Esophagus squamous epithelium (tissue), 5 donors: ENCODE measurements at places on chromosomes 12 and 14.

GRCh38 chr14:91373591-91374254, 43.9 kb downstream of the CCDC88C start:
- no peak for DNase-seq

- no peak for DNase-seq
These were observed 8.1 kb downstream of the OSBPL8 start for GRCh38 chr12:76551482-76551888.

GRCh38 chr12:713281-713875, 39.0 kb upstream of the WNK1 start:
- DNase-seq = no peak

DNA sequence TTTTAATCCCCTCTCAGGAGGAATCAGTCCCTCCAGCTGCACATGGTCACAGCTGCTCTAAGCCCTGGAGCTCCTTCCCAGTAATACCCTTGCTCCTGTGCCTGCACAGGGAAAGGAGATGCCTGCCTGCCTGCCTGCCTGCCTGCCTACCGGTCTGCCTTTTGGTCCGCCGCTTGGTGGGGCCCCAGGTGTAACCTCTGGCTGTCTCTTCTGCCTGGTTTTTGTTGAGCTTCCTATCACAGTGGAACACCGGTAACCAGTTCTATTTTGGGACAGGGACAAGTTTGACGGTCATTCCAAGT, 99.8 kb downstream of the DAD1 start:
- DNase-seq = no peak

DNA sequence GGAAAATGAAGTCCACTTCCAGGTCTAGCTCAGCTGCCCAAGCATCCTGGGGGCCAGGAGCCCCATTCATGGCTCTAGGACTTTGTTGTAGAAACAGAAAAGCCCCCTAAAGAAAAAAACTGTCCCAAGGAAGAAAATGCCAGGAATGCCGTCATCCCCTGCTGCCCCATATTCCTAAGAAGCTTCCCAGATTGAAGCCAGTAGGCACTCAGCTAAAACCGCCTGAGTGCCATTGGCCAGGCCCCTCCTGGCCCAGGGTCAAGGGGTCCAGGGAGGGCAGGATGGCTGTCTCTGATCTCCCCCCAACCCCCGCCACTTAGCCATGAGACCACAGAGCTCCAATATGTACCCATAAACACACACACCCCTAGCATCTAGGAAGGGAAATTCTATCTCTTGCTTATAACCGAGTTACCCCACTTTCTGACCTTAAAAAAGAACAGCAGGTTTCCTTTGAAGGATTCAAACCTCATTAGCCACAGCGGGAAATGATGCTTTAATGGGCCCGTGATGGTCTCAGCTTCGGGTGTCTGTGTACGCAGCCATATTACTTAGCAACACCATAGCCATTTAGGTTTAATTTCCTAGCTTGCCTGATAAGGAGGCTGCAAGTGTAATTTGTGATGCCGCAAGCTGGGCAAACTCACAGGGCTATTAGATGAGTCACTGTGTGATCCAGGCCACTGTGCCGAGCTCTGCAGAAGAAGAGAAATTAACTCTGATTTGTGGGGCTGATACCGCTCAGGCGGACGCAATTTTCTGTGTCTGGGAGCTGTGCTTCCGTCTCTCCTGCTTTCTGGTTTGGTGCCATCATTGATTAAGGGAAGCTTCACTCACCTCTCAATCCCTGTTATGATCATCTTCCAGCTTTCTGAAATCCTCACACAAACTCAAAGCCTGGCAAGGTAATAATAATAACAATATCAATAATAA, 84.2 kb downstream of the GCH1 start:
- no peak for DNase-seq

- no peak for DNase-seq
These were observed 1.4 kb downstream of the PRKD1 start for GRCh38 chr14:29926228-29926627.

- DNase-seq = no peak
These were observed 114.7 kb downstream of the LGMN start for GRCh38 chr14:92633724-92634123.

- no peak for DNase-seq
These were observed 176.0 kb downstream of the TMEM121 start for GRCh38 chr14:105702275-105702817.

DNA sequence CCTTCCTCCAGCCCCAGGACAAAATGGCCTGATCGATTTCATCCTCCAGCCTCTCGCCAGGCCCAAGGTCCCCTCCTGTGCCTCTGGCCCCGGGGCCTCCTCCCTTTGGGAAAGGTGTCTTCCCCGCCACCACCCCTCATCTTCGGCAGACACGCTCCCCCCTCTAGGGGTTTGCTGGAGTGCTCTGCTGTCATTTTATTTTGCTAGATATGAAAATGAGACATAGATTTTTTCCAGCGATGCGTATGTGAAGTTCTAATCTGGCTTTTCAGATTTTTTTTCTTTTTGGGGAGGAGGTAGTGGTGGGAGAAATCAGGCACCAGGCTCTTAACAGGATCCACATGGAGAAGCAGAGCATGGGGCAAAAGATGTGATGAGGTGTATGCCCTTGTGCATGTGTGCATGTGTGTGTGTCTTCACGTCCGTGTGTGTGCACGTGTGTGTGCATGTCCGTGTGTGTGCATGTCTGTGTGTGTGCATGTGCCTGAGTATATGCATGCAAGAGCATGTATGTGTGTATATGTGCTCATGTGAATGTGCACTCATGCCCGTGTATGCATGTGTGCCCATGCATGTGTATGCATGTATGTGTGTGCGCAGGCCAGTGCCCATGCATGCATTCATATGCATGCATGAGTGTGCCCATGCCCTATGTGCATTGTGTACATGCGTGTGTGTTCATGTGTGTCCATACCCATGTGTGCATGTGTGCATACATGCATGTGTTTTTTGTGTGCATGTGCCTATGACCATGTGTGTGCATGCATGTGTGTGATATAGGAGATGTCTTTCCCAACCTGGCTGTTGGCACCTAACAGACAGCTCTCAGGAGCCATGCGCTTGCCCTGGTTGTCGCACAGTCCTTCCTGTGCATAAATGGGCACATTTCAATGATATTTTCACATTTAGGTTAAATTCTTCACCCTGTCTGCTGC, 203.0 kb downstream of the RBM19 start:
- DNase-seq = no peak

GRCh38 chr12:46562625-46563225, 190.2 kb upstream of the SLC38A2 start:
- DNase-seq = no peak

- no peak for DNase-seq
These were observed 6.8 kb downstream of the TAS2R46 start for GRCh38 chr12:11055306-11055705.

DNA sequence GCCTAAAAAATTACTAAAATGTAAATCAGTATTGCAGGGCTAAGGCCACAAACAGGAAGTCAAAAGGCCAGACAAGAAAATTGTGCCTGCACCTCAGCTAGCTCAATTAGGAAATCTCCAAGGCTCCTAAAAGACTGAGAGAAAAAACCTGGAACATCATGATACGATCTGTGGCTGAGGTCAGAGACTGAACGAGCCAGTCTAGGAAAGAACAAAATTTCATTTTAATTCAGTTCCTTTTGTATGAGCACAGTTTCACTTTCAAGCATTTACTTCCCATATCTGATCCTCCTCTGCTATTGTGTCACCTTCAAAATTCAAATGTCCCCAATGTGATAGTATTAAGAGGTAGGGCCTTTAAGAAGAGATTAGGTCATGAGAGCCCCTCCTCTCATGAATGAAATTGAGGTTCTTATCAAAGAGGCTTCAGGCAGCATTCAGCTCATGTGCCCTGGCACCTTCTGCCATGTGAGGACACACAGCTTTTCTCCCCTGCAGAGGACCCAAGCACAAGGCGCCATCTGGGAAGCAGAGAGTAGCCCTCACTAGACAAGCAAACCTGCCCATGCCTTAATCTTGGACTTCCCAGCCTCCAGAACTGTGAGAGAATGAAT, 14.8 kb downstream of the PRKAB1 start:
- no peak for DNase-seq

GRCh38 chr12:89544022-89544421, 18.2 kb upstream of the POC1B start:
- no peak for DNase-seq

DNA sequence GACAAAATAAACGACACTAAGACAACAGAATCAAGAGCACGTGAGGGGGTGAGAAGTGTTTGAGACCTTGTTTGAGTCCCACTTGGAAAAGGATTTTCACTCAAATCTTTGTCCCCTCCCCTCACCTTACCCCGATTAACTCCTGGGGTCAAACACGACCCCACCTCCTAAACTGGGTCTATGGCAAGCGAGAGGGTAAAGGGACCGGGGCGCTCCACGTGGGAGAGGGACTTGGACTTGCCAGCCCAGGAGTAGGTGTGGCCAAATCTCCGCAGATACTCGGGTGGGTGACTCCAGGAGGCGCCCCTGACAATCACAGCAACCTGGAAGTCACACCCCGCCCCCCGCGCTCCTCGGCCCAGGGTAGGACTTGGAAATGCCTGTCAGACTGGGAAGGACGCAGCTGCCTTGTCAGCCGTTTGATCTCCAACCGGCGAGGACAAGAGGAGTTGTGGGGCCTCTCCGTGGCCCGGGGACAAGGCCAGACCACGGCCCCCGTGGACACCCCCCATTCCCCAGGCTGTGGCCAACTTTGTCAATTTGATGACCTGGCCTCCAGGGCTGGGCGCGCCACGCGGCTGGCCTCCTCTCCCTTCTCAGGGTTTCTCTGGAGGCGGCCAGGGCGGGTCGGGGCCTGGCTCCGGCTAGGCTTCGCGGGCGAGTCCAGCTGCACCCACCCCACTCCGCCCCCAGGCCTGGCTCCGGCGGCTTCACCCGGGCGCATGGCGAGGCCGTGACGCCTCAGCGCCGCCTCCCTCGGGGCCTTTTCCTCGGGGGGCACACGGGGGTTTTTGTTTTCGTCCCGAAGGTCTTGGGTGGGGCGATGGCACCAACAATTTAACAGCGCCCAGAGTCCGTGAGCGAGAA, 1.1 kb upstream of the BCL11B start:
- no peak for DNase-seq
